ENCODE measurements at places on chromosomes 12 and 14.

DNA sequence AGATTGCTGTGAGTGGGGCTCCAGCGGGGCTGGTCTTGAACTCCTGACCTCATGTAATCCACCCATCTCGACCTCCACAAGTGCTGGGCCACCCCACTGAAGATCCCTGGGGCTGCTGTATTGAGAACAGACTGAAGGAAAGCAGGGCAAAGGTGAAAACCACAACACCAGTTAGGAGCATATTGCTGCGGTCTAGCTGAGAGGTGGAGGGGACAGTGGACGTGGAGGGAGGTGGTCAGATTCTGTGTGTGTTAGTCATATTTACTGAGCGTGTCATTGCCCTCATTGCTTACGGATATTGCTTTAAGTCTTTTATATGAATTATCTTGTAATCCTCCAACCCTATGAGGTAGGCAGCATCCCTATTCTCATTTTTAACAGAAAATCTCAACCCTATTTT lies 69.0 kb upstream of the OVCH1 start:
- DNase-seq = no peak

- no peak for DNase-seq
These were observed 25.1 kb upstream of the KLRB1 start for GRCh38 chr12:9632766-9633165.

DNA sequence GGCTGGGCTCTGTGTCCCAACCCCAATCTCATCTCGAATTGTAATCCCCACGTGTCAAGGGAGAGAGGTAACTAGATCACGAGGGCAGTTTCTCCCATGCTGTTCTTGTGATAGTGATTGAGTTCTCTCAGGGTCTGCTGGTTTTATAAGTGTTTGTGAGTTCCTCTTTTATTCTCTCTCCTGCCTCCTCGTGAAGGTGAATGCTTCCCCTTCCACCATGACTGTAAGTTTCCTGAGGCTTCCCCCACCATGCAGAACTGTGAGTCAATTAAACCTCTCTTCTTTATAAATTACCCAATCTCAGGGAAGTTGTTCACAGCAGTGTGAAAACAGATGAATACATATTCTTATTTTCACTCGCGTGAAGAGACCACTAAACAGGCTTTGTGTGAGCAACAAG lies 148.2 kb downstream of the TMEM30B start:
- no peak for DNase-seq

DNA sequence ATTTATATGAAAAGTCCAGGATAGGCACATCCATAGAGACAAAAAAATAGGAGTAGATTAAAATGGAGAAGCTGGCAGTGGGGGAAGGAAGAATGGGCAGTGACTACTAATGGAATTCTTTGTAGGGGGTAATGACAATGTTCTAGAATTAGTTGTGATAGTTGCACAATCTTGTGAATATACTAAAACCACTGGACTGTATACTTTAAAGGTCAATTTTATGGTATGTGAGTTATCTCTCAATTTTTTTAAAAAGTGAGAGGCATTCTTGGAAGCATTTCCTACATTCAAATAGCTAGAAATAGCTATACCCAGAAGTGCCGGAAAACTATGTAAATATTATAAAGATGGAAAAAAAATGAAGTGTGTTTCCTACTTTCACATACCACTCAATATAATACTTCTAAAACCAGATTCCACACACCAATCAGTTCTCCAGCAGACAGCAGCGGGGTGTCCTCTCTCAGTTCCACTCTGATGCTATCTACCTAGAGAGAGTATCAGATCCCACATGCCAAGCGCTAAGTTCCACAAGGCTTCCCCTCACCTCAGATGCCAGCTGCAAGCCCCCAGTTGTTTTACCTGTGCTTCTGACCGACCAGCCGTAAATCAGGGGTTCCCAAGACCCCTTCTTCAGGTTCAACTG lies 41.7 kb upstream of the NID2 start:
- no peak for DNase-seq

- DNase-seq = peak; percentile 69
These were observed 754 bp downstream of the KRT18 start for GRCh38 chr12:52949413-52950331.

- no peak for DNase-seq
These were observed 39.7 kb upstream of the TSPAN8 start for GRCh38 chr12:71197460-71197859.

DNA sequence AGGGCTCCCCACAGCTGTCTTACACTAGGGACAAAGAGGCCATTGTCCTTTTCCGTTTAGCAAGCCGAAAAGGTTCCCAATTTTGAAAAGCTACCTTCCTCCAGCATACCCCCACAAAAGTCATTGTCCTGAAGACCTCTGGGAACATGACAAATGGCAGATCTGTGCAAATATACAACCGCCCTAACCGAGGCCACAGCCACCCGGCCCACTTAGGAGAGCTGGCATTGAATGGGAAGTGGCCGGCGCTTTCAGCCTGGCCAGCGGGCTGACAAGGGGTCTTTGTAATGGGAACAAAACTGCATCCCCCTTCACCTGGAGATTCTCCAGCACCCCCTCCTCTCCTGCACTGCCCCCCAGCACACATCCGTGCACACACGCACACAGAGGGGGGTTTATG lies 48.1 kb upstream of the VASH1 start:
- DNase-seq = no peak

DNA sequence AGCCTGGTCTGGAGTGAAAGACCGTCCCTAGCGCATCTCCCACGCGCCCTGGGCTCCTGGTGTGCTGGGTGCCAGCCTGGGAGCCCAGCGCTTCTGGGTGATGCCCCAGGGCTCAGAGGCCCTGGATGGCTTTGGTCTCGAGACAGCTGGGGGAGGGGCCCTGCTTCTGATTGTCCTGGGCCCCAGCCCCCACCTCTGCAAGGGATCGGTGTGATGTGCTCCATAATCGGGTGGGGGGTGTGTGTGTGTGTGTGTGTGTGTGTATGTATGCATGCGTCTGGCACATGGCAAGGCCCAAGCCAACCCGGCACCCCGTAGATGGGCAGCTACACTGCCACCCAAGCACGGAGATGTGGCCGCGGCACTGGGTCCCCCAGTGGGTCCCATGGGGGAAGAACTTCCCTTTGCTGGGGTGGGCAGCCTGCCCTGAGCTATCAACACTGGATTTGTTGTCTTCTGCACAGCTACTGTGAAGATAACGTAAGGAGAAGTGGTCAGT lies 3.1 kb downstream of the ZBTB42 start:
- DNase-seq = no peak

- DNase-seq = no peak
These were observed 70.8 kb downstream of the CCDC88C start for GRCh38 chr14:91346838-91347173.

DNA sequence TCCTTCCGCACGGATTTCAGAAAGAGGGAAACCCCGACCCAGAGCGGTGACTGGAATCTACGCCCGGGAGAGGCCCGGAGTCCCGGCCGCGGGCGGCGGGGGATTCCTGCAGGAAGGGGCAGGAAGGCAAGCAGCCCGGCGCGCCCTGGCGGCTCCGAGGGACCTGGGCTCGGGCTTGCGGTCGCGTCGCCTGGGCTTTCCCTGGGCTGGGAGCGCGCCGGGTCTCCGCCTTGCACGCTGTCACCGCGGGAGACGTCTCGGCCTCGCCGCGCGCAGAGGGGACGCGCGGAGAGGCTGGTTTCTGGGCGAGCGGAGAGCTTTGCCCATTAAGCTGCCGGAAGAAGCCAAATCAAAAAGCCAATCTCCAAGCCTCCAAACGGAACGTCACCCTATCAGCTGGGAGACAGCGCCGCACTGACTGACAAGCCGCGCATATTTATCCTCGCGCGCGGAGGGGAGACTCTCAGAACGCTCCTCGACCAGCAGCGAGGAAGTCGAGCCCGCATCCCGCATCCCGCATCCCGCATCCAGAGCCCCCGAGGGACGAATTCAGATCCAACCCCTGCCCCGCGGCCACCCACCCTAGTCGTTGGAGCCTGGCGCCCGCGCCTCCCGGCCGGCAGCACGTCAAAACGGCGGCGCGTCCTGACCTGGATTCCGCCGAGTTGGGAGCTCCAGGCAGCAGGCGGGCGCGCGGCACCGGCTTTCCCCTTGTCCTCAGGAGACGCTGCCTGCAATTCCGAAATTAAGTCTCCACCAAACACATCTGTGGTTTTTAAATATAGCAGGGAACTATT lies at the start of gene SLC8A3:
SLC8A3 (minus strand) TSS at position 293 of the 797 bp plus-strand sequence. CDS start 20,529 bp downstream, outside the sequence.
- DNase-seq = peak; percentile 30

DNA sequence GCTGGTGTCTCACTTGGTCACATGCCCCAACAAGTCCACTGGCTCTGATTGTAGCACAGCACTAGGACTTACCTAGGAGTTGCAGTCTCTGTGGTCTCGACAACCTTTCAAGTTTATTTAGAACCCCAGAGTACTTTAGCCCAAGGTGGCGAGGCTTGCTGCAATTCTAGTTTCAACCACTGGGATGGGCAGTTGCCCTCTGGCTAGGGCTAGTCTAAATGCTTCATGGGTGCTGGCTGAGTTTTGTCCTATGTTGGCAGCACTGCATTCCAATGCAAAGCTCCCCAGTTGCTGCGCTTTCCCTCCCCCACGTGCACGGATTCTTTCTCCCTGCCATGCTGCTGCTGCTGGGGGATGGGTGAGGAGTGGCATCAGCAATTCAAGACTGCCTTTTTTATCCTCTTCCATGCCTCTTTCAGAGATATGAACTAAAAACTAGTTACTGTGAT lies 207.9 kb downstream of the SYNE2 start:
- no peak for DNase-seq

DNA sequence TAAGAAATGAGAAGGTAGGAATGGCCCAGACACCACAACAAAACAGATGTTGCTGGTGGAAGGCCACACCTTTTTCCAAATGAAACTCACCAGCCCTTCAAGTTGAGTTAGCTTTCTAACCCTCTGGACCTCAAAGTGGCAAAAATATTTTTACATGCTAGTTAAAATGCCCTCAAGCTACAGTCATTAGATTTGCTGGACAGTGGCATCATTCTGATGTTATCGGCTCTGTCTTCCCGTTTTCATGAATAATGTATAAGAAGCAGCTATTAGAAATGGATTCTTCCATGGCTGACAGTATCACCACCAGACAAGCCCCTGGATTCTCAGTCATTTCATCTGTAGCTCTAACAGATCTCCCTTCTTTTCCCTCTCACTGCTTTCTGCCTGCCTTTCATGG lies 37.1 kb upstream of the PLXNC1 start:
- no peak for DNase-seq

GRCh38 chr12:93177208-93178153 lies 200.2 kb upstream of the NUDT4 start:
- no peak for DNase-seq

GRCh38 chr14:52840877-52841276 lies 49.5 kb upstream of the GNPNAT1 start:
- DNase-seq = no peak

DNA sequence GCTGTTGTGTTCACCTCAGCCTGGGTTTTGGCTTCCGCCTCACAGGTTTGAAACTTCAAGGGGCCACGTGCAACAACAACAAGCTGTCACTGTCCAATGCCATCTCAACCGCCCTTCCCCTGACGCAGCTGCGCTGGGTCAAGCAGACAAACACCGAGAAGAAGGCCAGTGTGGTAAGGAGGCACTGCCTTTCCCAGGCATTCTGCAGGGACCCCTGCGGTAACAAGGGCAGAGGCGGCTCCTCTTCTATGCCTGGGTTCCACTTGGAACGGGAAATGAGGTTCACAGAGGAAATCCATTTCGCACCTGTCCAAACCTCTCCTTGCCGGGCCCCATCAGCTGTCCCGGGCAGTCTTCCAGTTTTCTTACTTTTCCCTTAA lies 36.8 kb downstream of the HSP90AA1 start:
- no peak for DNase-seq

DNA sequence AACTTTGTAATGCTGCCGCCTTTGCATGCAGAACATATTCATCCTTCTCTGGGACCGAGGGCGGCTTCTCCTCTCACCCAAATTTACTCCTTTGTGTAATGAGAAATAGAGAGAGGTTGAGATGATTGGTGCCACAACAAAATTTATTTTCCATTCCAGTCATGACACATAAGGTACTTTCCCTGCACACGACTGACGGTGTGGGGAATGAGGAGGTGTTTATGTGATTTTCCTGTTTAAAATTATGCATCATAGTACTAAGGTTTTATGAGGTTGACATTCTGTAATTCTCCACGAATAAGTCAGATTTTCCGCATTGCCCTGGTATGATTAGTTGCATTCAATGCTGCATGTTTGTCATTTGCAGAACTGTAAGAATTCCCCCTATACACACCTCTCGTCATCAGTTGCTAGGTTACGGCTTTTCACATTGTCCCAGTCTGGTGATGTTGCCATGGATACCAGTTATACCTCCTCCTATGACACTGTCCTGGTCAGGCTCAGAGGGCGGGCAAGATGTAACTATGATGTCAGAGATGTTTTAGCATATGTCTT lies 23.1 kb downstream of the BICDL1 start:
- DNase-seq = no peak

GRCh38 chr12:18888047-18888446 lies 150.1 kb downstream of the CAPZA3 start:
- no peak for DNase-seq

DNA sequence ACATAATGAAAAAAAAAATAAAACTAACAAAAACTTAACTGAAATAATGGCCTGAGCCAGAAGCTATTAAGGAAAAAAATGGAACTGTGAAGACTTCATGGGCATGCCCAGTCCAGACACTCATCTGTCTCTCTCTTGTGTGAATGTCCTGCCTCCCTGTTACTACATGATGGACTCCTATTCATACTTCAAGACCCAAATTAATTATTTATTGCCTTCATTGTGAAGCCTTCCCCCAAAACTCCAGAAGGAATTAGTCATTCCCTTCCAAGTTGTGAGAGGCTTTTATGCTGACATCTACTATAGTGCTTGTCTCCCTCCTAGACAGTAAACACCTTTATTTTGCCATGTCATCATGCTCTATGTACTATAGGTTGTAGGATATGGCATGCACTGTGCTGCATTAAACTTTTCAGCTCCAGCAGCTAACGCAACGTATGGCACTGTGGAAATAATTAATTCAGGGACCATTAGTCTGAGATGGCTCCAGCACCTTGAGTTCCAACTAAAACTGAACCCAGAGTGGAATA lies 25.0 kb upstream of the C12orf42 start:
- DNase-seq = no peak

DNA sequence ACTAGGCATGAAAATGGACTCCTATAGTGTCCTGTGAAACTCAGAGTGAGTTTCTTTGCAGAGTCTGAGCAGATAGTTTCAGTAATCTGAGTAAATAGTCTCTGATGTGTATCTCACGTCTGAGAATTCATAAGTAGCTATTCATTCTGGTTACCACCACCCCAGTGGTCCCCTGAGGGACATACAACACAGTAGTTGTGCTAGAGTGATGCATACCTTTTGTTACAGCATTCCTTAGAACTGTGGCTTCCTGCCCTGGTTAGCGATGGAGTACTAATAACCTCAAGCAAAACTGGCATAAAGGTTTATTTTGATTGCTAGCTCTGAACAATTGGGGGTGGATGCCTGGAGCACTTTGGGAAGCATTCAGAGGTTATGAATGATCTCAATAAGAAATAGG lies 114.7 kb downstream of the DAAM1 start:
- DNase-seq = no peak

- no peak for DNase-seq
These were observed 81.0 kb downstream of the KTN1 start for GRCh38 chr14:55661029-55661428.

- no peak for DNase-seq
These were observed 244.1 kb downstream of the AEBP2 start for GRCh38 chr12:19683178-19683927.

- no peak for DNase-seq
These were observed 34.3 kb upstream of the GAS2L3 start for GRCh38 chr12:100539202-100539601.

GRCh38 chr12:94717108-94717507 lies 66.8 kb upstream of the TMCC3 start:
- no peak for DNase-seq
